GM12865 (cell line): ENCODE measurements at places on chromosomes 12 and 14.
A peak's percentile ranks its signal among the peaks of the same experiment; 100 is the strongest.

GRCh38 chr14:54138024-54138353 is 181.4 kb upstream of the BMP4 start:
- no peak for DNase-seq

DNA sequence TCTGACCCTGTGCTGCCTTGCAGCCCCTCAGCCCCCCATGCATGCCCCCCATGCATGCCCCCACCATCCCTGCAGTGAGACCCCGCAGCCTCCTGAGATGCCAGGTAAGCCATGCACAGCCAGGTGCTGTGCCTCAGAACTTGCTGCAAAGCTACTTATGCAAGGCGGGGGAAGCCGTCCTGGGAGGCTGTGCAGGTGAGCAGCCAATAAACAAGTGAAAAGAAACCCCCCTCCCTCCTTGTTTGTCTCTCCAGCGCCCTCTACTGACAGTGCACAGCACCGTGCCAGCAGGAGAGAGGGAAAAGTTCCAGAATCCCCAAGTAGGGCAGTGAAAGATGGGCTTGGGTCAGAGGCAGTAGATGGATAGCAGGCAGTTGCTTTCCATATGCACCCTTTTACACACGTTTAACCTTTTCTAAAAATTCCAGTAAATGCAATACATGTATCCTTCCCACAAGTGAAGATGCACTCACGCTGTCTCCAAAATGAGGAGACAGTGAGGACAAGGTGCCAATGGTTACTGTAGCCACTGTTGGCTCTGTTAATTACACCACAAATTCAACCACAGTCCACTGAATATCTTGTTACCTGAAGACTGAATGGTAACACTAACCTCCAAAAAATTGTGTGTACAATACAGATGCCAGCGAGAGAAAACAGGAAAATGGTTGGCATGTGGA is 18.0 kb downstream of the TNFAIP2 start:
- peak; percentile 80 for DNase-seq

DNA sequence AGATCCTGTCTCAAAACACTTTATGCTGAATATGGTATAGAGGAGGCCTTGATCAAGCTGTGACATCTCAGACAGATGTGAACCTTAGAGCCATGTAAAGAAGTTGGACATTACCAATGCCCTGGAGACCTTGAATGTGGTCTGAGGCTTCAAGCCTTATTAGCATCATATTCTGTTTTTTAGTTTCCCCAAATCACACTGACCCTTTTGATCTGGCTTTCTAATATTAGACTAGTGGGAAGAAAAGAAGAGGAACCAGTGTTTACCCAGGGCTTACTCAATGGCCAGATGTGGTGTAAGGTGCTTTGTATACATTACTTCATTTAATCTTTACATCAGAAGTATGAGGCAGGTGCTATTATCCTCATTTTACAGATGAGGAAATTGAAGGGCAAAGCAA is 10.6 kb upstream of the TBPL2 start:
- DNase-seq: peak; percentile 9

- no peak for DNase-seq
These were observed 29.5 kb upstream of the BCDIN3D start for GRCh38 chr12:49872381-49872780.

GRCh38 chr12:71945883-71946282 is 7.2 kb downstream of the TPH2 start:
- DNase-seq: no peak

GRCh38 chr12:42336286-42336685 is 10.3 kb downstream of the PPHLN1 start:
- no peak for DNase-seq

- peak; percentile 85 for DNase-seq
These were observed 29.2 kb downstream of the ITPK1 start for GRCh38 chr14:93086441-93087055.

DNA sequence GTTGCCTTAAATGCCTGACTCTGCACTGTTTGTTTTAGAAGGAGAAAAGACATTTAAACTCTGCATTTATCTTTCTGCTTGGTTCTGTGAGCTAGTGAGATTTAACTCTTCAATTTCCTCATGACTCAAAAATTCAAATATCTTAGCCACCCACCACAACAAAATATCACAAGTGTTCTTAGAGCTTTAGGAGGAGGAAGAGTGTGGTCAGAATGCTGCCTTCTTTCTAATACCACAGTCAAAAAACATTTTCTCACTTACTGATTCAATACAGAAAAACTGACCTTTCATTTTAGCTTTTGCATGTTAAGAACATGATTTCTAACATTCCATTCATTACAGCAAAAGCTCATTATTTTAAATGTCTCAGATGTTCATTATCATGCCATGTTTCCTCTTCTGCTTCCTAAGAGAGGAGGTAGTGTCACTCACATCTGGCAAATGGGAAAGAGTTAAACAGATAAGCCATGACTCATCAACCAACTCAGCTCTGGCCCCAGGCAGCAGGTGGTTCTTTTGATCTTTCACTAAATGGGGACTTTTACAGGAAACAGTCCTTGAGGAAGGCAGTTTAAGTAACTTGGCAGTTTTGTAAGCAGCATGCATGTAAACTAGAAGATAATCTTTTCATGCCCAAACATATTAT is 56.4 kb upstream of the RNU6-8 start:
- DNase-seq: peak; percentile 84

DNA sequence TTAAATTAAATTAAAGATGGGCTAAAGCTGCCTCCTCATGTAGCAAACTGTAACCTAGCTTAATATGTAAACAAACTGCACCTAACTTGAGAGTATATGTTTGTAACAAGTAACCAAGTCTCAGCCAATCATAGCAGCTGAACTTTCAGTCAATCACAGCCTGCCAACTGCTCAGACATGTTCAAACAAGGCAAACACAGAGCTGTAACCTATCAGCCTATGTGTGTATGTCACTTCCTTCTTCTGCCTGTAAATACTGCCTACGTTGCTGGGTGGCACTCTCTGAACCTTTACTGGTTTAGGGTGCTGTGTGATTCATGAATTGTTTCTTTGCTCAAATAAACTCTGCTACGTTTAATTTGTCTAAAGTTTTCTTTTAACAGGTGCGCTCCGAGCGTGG is 2.9 kb downstream of the SERPINA6 start:
- DNase-seq: peak; percentile 35

GRCh38 chr12:1122786-1123185 is 131.8 kb downstream of the ERC1 start:
- DNase-seq: no peak

DNA sequence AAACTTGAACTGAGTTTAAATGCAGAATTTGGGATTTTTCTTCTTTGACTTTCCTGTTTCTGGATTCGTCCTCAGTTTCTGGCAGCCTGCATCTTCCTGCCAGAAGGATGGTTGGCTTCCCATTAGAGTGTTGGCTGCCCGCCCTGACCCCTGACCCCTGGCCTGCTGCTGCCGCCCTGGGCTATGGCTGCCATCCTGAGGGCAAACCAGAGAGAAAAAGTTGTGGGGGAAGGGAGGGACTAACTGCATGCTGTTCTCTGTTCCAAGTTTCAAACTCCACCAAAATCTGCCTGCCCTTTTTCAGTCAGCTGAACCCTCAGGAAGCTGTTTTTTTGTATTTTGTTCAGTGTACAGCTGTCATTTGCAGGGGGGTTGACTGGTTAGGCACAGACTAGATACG is 48.4 kb downstream of the FNTB start:
- DNase-seq: no peak

- no peak for DNase-seq
These were observed 183.7 kb upstream of the NTF3 start for GRCh38 chr12:5248230-5248629.

DNA sequence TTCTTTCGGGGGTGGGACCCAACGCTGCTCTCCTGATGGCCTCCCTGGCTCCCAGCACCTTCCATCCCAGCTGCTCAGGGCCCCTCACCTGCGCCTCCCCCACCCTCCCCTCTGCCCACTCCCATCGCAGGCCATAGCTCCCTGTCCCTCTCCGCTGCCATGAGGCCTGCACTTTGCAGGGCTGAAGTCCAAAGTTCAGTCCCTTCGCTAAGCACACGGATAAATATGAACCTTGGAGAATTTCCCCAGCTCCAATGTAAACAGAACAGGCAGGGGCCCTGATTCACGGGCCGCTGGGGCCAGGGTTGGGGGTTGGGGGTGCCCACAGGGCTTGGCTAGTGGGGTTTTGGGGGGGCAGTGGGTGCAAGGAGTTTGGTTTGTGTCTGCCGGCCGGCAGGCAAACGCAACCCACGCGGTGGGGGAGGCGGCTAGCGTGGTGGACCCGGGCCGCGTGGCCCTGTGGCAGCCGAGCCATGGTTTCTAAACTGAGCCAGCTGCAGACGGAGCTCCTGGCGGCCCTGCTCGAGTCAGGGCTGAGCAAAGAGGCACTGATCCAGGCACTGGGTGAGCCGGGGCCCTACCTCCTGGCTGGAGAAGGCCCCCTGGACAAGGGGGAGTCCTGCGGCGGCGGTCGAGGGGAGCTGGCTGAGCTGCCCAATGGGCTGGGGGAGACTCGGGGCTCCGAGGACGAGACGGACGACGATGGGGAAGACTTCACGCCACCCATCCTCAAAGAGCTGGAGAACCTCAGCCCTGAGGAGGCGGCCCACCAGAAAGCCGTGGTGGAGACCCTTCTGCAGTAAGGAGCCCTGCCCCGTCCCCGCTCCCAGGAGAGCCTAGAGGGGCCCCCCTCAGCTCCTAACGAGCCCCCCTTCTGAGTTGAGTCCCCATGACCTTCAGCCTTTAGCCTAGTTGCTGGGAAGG is at the start of gene HNF1A:
TSS of gene HNF1A (plus strand) at position 248 of the 924 bp plus-strand sequence. CDS start at position 474, 226 bp downstream.
- DNase-seq: no peak

GRCh38 chr12:44162961-44163360 is 327.1 kb downstream of the TMEM117 start:
- DNase-seq: no peak

DNA sequence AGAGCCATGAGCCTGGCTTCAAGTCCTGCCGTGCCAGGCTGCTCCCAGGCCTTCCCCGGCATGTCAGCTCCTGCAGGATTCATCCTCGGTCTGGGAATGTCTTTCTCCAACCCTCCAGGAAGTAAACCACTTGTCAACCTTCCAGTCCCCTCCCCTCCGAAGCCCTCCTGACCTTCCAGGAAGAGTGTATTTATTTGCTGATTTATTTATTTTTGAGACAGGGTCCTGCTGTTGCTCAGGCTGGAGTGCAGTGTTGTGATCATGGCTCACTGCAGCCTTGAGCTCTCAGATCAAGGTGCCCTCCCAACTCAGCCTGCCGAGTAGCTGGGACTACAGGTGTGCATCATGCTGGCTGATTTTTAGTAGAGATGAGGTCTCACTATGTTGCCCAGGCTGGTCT is 24.7 kb downstream of the VSX2 start:
- DNase-seq: no peak

GRCh38 chr12:126784328-126784921 is 1482.5 kb upstream of the TMEM132C start:
- DNase-seq: peak; percentile 65

DNA sequence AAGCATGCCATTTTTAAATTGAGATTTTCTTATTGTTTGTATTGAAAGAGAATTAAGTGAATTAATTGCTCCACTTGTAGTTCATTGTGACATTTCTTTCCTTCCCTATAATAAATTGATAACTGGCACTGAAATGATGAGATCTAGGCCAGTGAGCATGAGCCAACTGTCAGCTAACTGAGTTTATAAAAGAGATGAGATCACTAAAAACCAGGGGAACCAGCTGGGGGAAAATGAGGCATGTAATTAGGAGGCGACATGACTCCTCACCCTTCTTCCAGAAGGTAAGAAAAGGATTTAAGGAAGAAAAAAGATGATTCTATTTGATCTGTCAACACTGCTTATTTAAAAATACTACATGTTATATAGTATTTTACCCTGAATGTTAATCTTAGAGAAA is 104.5 kb upstream of the DNM1L start:
- DNase-seq: no peak

DNA sequence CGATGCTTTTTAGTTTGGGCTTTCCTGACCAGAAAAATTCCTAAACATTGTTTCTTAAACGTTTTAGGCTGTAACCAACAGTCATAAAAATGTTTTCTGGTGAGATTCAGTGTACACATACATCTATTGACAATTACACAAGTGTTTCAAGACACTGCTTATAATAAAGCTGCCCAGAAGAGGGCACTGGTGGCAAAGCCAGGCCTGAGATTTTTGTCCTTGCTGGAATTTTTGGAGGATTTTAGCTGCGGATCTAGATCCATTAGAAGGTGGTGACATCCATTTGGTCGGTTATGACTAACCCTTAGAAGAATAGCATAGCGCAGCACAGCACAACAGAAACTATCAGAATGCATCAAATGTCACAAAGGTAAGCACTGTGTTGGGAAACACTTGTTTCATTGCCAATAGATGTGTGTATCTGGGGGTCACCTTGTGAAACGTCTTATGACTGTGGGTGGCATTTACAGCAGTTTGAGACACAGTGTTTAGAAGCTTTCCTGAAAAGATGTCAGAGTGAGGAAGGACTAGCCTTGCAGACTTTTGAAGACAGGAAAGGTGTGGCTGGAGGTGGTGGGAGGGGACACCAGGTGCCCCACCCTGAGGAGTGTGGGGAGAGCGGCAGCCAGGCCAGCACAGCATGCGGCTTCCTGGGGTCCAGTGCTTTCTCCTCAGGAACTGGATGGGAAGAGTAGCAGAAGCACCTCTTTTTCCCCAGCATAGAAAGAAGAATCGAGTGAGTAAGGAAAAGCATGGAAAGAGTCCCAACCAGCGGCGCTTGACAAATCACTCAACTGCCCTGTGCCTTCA is 54.7 kb upstream of the FKBP4 start:
- no peak for DNase-seq

DNA sequence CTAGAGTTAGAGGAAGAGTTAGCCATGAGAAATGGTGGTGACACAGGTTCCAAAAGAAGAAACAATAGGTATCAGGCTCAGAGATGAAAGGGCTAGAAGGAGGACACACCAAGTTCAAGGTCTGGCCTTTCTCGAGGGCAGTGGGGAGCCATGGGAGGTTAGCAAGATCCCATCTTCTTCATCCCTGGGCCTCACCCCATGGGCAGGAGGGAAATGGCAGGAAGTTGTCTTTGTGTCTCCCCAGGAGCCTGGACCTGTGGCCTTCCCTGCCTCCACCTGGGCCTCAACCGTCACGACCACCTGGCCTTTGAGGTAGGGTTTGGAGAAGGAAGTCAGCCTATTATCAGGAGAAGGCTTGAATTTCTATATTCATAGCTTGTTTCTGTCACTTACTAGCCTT is 5.8 kb upstream of the AQP2 start:
- no peak for DNase-seq

DNA sequence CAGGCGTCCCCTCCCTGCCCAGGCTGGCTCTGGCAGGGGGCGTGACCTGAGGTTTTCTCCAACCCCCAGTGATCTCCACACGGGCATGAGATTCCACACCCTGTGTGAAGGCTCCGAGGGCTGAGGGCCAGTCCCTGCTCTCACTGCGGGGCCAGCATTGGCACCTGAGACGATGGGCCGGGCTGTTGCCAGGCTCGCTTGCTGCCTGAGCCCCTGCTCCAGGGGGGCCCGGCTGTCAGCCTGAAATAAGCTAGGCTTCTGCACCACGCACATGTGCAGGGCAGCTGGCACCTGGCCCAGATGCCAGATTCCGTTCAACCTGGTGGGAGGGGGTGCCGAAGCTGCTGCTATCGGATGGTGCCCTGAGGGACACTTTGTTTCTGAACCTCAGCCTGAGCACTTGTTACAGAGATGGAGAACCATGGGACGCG is 196.5 kb upstream of the PRMT8 start:
- no peak for DNase-seq
